ENCODE measurements at places on chromosomes 7 and 10.

GRCh38 chr7:68573271-68574005, 1024.8 kb upstream of the AUTS2 start:
- H3K36me3 ChIP-seq, result no peaks in the 10 kb centered on the region
- H3K27ac ChIP-seq, result no peak overlapping the region
- H3K27me3 ChIP-seq, result no peaks in the 10 kb centered on the region
- no peak for DNase-seq
- no peak overlapping the region for H3K4me3 ChIP-seq

DNA sequence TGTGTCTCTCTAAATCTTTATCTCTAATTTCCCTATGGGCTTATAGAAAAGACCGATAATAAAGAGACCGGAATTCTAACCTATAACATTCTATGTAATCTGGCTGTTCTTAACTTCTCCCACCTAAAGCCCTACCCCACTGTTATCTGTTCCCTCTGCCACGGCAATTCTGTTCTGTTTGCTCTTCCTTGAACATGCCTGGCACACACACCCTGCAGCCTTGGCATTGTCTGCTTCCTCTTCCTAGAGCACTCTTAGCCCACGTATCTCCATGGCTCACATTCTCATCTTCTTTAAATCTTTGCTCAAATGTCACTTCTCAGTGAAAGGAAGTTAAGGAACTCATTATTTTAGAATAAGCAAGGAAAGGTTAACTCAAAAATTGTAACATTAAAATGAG, 309.2 kb downstream of the GPR158 start:
- H3K36me3 ChIP-seq, result no peaks in the 10 kb centered on the region
- no peak overlapping the region for H3K27ac ChIP-seq
- H3K4me1 ChIP-seq, result no peaks in the 10 kb centered on the region
- DNase-seq, result no peak
- H3K4me3 ChIP-seq, result no peak overlapping the region

- H3K27me3 ChIP-seq, result no peaks in the 10 kb centered on the region
- DNase-seq, result peak; percentile 9
- H3K36me3 ChIP-seq, result no peaks in the 10 kb centered on the region
- H3K27ac ChIP-seq, result no peak overlapping the region
- H3K4me3 ChIP-seq, result no peak overlapping the region
Observed at GRCh38 chr7:96669812-96670211, 39.8 kb downstream of the SEM1 start.

GRCh38 chr7:12719981-12720865, 32.8 kb downstream of the ARL4A start:
- peak overlapping the region; percentile 37 for H3K4me3 ChIP-seq
- DNase-seq, result no peak
- no peaks in the 10 kb centered on the region for H3K36me3 ChIP-seq
- H3K27ac ChIP-seq, result peak overlapping the region; percentile 92

DNA sequence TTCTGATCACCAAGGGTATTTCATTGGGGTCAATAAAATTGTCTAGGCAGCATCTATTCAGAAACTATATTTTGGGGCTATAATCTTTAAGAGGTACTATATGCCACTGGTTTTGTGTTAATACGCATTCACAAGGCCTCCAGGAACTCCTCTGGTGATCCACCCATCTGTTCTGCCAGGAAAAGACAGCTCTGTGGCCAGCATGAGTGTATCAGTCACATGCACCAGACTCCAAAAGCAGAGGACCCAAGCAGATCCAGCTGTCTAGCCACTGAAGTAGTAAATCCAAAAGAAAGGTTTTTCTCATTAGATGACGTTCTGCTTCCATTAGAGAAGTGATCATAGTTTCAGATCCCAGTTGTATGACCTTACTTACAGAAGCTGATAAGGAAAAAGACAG, 199.6 kb upstream of the CELF2 start:
- no peaks in the 10 kb centered on the region for H3K27me3 ChIP-seq
- H3K4me3 ChIP-seq, result no peak overlapping the region
- H3K27ac ChIP-seq, result no peak overlapping the region
- H3K36me3 ChIP-seq, result no peaks in the 10 kb centered on the region
- DNase-seq, result no peak

All from MCF 10A (cell line).